Fibroblast of the aortic adventitia (primary cell): ENCODE measurements at places on chromosomes 7 and 10.

GRCh38 chr7:49158321-49158720 lies 234.0 kb downstream of the CDC14C start:
- DNase-seq = no peak

DNA sequence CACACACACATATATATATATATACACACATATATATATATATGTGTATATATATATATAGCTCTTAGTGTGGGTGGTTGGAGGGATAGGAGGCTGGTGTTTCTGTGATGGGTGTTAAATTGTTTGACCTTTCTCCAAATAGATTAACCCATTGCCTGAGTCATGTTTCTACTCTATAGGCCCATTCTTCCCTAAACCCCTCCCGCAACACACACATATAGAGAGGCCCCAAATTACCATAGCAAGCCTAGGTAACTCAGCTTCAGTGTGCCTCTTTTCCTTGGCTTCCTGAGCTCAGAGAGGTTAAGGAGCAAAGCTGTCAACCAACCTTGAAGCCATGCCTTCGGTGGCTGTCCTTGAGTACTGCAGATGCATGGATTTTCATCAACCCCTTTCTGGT lies 98.7 kb upstream of the ADO start:
- DNase-seq = no peak

DNA sequence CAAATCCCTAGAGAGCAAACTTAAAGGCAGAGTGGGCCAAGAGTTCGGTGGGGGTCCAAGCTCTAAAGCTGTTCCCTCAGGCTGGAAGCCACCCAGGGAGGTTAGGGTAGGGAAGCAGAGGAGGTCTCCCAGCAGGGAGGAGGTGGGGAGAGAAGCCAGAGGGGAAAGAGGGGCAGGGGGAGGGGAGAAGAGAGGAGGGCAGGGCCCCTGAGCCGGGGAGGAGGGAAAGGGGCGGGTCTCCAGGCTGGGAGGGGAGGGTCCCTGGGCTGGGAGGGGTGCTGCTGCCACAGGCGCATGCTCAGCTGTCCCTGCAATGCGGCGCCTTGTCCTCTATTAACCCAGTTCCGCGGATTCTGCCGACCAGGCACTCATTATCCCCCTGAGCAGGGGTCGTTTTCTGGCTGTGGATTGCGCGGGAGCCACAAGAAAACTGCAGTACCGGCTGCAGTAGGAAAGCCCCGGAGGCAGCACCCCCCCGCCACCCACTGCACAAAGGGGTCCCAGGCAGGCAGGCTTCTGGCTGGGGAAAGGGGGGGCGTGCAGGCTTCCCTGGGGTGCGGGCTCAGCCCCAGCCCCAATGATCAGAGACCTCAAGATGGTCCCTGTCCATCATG lies 49.3 kb downstream of the CAMK2B start:
- DNase-seq = no peak

GRCh38 chr10:44393051-44393630 lies 8.2 kb upstream of the CXCL12 start:
- DNase-seq = no peak

DNA sequence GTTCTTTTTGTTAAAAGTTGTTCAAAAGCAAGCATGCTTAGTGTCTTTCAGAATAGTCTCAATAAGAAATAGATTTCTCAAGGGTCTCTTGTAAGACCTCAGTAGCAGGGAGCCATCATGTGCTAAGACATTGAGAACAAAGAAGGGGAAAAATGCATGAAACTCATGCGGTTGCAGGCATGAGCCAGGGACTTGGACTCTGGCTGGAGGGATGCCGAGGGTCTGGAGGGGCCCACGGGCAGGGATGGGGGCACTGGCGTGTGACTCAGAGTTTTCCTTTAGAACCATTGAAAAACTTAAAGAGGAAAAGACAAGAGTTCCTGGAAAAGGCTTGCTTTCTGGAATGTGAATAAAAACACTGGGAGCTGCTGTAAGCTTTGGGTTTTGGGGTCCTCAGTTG lies 253.3 kb downstream of the CCDC3 start:
- DNase-seq = no peak

GRCh38 chr10:5614155-5614721 lies 52.2 kb downstream of the ASB13 start:
- peak; percentile 80 for DNase-seq
